ENCODE measurements at places on chromosomes 5 and 9.
A peak's percentile ranks its signal among the peaks of the same experiment; 100 is the strongest.

DNA sequence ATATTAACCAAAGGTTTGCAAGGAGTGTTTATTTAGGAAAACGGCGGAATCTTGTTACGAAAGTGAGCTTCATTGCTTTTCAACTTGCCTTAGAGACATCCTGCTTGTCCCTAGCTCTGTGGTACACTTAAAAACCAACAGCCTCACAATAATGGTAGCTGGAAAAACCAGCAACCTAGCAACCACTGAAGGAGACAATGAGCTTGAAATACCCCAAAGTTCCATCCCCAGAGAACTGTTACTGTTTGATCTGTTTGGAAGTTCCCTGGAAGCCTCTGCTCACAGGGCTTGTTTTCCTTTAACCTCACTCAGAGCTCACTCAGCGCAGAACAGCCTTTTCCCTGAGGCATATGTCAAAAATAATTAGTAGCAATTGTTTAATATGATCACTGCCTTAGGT is 43.2 kb downstream of the SH3TC2 start:
- no peak for DNase-seq

GRCh38 chr5:179771311-179771895 is 22.4 kb upstream of the LTC4S start:
- no peak for DNase-seq

- DNase-seq: no peak
These were observed 448.1 kb downstream of the ARHGEF28 start for GRCh38 chr5:74074111-74074510.

- no peak for DNase-seq
These were observed 162.5 kb downstream of the SPOCK1 start for GRCh38 chr5:137336565-137337120.

GRCh38 chr9:24582146-24583126 is 36.7 kb upstream of the IZUMO3 start:
- DNase-seq: no peak

GRCh38 chr5:33772380-33772897 is 119.4 kb downstream of the ADAMTS12 start:
- DNase-seq: no peak

DNA sequence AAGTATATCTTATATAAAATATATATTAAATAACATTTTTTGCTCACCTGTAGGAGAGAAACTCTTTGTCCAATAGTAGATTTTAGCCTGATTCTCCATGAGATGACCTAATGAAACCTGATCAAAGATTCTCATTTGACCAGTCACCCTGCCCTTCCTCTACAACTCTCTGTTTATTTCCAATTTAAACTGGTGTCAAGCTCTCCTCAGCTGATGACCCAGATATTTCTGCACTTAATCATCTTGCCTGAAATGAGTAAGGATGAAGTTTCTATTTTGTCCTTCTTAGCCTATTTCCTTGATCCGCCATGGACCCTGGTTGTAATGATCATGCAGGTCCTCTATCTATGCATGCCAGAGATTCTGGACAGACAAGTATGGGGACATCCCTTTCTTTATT is 179.3 kb upstream of the FGF10 start:
- no peak for DNase-seq

DNA sequence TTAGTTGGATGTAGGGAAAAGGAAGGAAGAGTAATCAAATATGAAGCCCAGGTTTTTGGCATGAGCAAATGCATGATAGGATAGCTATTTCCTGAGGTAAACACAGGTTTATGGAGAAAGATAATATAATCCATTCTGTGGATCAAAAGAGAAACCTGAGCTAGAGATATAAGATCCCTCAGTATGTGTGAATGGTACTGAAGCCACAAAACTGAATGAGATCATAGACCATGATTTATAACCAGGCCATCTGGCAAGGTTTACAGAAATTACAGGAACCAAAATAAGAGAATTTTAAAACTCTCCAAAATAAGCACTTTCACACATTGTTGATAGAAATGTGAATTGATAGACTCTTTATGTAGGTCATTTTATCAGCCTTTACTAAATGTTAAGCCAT is 28.7 kb upstream of the ECM2 start:
- DNase-seq: no peak

DNA sequence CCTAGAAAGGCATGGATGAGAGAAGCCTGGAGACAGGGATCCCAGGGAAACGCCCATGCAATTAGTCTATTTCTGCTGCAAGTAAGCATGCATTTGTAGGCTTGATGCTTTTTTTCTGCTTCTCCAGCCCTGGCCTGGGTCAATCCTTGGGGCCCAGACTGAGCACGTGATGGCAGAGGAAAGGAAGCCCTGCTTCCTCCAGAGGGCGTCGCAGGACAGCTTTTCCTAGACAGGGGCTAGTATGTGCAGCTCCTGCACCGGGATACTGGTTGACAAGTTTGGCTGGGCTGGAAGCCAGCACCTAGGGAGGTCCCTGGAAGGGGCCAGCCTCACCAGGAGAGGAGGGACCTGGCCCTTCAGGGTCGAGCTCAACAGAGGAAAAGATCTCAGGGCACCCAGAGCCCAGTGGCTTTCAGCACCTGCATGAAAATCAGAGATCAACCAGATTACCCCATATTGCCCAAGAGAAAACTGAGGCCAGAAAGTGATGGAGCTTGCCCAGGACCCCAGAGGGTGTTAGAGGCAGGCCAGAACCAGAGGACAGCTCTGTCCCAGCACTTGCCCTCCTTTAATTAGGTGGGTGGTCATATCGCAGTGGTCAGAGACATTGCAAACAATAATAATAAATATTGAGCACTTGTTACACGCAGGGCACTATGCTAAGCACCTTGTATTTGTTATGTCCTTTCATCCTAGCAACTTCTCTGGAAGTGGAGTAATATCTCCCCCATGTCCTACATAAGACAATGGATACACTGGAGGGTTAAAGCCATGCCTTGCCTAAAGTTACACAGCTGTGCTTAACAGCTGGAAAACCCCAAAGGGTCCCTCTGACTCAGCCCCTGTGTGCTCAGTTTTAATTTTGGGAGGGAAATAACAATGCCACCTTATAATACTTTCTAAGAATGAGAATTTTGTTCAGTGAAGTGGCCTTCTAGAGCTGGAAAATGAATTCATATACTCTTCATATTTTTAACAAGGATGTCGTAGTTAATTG is 67.1 kb downstream of the KLF4 start:
- DNase-seq: peak; percentile 29

GRCh38 chr5:45284436-45284835 is 411.7 kb downstream of the HCN1 start:
- no peak for DNase-seq
